ENCODE measurements at places on chromosomes 2 and 18.

- DNase-seq: no peak
Measured at GRCh38 chr2:8579485-8580085, 102.3 kb upstream of the ID2 start.

DNA sequence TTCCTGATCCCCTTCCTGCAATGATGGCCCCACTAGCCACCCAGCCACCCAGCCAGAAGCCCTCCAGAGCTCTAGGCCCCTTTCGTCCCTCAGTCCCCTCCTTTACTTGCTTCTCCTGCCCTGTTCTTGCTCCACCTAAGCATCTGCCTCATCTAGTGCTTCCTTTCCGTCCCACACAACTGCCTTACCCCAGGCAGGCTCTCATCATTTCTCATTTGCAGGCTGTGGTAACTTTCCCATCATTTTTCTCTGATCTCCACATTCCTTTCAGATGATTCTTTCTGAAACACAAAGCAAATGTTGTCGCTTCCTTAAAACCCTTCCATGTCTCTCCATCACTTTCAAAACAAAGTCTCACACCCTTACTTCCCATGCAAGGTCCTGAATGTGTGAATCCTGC, 459.8 kb downstream of the METTL4 start:
- no peak for DNase-seq

DNA sequence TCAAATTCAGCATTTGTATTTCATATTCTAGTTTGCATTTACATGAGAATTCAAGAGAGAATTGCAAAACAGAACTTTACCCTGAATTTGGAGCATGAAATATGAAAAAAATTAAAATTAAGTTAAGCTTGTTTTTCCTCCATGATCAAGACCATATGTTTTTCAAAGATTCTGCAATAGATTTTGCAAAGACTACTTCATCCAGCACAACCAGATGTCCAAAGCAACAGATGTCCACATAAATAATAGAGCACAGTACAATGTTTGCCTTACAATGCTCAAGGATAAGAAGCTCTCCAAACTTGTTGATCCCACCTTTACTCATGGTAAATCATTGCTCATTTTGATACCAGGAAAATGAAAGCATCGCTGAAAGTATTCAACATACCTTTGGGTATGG, 25.6 kb downstream of the FAP start:
- no peak for DNase-seq

DNA sequence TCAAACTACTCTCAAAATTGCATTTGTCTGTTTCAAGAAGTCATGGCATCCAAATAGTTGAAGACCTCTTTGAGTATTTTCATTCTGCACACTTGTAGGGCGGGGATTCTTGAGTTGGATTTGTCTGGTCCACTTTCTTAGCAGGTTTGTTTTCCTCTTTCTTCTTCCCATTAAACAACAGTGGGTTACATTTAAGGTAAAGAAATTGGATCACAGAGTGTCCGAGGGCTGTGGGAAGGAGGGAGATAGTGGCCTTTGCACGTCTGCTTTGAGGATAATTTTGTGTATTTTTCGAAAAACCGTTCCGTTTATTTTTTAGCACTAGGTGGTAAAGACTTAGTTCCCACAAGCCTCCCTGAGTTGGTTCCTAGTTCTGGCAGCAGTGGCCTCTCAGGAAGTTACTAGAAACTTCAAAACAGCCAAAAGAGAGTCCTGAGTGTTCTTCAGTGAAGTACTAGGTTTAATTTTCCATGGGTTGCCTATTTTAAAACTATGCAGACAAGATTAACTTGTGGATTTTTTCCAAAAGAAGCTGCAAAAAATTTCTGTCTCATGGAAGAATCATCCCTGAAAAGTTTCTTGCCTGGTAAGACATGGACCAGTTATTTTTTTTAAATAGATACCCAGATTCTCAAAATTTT, 107.9 kb downstream of the CDC42EP3 start:
- no peak for DNase-seq

- no peak for DNase-seq
Measured at GRCh38 chr2:34875091-34875745, 1276.1 kb upstream of the FAM98A start.

DNA sequence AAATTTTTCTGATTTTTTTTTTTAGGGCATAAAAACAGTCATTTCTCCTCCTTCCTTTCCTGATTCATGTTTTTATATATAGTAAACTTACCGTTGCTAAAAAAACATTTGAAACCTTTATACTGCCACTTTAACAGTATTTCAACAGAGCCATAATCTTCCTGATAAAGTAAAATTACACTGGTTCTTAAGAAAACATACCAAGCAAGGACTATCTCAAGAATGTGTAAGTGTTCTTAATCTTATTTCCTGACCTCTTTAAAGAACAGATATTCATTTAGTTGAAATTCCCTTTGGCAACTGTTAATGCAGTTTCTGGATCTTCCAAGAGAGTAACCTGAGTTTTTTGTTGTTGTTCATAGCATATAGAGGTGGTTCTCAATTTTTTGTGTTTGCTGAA, 26.6 kb upstream of the COLEC12 start:
- DNase-seq: no peak

DNA sequence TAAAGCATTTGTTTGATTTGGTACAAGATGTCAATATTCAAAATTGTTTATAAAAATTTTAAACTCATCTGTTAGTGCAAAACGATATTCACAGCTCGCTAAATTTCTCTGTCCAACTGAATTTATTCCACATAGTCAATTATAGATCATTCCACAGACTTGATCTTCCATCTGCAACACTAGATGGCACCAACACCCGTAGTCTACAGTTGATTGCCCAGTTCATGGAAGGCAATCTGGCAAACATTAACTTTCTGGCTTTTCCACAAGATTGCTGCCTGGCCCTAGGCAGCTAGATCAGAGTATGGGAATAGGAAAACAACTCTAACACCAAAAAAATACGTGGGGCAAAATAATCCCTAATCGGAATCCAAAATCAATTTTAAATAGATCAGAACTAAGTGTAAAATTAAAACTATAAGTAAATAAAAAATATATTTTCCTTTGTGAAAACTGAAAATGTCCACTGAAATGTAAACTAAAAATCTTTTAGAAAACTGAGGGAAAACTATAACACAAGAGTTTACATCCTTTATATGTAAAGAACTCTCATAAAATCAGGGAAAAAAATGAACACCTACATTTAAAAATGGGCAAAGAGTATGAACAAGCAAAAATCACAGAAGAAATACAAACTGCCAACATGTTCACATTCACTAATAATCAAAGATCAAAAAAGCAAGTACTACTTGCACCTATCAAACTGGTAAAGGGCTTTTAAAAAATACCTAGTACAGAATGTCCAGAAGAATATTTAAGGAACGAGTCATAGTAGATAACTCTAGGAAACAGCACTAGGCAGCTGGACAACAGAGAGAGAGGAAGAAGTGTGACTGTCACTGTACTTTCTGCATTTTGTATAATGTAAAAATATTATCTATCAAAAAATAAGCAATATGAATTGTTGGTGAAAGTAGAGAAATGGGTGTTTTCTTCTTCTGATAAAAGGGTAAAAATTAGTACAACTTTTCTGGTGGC, 35.0 kb downstream of the RTN4 start:
- DNase-seq: no peak

- DNase-seq: no peak
Measured at GRCh38 chr2:95106081-95106480, 15.5 kb downstream of the MRPS5 start.

DNA sequence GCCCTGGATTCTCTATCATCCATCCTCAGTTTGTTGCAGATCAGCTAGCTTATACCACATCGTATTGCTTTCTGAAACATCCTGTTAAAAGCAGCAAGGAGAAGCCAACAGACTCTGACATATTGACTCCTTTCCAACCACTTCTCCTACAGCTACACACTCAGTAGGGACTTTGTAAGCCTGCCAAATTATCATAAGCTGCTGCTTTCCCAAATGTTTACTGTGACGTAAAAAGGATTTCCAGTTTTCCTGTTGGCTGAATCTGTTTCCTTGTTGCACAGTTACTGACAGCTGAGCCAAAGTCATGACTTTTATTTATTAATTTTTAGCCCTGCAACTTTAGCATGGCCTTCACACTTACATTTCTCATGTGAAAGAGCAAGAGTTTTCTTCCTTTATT, 294.3 kb downstream of the KCNJ3 start:
- DNase-seq: no peak

- DNase-seq: no peak
Measured at GRCh38 chr2:53877556-53877955, 17.8 kb upstream of the GPR75 start.

GRCh38 chr2:25165992-25166875, 2.1 kb downstream of the POMC start:
- peak; percentile 10 for DNase-seq

DNA sequence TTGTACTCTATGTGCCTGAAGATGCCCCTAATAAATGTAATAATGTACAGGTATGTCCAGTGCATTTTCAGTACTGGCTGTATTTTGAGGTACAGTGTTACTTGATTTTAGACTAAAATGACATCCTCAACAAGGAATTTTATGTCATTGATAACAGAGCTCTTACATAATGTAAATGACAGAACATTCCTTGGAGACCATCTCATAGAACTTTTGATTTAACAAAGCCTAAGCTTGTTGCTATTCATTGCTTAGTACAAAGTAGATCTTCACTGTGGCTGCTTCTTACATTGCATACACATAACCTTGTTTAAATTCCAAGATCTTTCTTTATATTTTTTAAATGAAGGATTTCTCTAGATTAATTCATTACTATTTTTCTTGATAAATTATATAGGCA, 24.1 kb downstream of the DYNC1I2 start:
- DNase-seq: no peak

Data from stimulated activated CD8-positive, alpha-beta memory T cell treated with anti-CD3 and anti-CD28 coated beads, Interleukin-15, amount 100 ng/mL, for 4 hours (primary cell).